ENCODE measurements at places on chromosomes 2 and 18.

DNA sequence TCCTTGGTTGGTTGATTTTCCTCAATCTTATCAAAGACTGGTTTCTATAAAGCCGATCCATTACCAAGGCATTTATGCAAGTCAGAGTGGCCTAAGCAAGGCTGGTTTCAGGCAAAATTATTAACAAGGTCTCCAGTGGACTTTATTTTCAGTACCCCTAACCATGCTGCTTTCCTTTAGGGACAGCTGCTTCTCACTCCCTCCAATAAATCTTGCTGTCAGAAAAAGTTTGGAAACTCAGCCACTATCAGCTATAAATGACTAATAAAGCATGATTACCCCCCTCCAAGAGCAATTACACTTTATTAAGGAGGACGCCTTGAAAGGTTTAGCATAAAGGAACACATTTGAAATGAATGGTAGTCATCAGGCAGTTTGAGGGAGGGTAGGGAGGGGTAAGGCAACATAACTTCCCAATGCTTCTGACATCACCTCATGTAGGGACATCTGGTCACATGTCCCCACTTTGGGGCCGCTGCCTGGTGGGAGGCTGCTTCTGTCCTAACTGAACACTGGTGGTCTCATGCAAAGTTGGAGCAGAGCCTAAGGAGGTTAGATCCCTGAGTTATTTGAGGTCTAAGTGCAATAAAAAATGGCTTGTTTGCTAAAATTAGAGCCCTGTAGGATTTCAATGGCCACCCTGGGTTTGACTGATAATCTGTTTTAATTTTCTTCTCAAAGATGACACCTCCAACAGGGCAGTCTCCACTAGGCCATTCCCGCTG, 58.0 kb upstream of the TMEM178A start:
- no peak for DNase-seq

GRCh38 chr2:240840435-240841060, 20.5 kb upstream of the KIF1A start:
- DNase-seq, result no peak

- no peak for DNase-seq
Measured at GRCh38 chr2:120662746-120663145, 72.9 kb upstream of the GLI2 start.

DNA sequence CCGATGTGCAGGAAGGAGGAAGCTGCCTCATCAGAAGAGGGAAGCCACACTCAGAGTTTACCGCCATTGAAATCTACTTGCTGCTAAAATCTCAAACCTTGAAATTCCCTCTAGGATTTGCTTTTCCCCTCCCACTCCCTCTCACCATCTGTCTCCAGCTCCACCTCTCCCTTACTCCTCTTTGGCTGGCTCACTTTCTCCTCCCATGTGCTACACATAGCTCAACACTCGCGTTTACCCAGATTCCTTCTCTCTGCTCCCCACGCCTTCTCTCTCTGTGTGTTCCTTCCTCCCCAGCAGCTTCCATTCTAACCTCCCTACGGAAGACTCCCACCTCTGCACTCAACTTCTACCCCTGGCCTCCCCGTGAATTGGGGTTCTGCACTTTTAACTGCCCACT, 143.1 kb downstream of the DNER start:
- no peak for DNase-seq

DNA sequence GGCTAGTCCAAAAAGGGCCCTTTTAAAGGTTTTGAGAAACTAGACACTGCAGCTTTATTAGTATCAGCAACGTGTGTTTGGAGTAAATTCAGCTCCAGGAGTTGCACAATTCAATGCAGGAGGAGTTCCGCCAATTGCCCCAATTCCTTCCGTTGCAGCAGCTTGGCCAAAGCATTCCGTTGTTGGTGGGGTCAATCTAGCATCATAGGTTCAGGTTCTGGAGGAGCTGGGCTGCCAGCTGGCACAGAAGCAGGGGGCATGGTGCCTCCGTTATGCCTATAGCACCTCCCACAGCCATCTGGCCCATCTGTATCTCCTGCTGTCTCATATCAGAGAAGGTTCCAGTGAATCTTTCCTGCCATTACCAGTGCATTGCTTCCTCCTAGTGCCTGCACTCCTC, 55.4 kb downstream of the REL start:
- DNase-seq, result no peak

DNA sequence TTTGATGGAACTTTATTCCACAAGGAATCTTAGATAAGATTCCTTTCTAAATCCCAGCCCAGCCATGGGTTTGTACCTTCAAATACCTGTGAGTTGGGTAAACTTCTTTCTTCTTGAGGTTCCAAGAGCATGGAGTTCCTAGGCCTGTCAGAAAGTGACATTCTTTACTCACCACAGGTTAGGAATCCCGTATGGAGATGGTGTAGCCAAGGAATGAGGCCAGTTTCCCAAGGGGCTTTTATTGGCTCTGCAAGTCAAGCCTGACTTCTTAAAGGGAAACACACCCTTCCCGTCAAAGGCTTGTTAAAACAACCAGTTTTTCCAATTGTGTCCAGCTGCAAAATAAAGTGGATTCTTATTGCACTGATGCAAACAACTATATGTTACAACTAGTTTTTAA, 45.8 kb downstream of the STK17B start:
- DNase-seq, result no peak

DNA sequence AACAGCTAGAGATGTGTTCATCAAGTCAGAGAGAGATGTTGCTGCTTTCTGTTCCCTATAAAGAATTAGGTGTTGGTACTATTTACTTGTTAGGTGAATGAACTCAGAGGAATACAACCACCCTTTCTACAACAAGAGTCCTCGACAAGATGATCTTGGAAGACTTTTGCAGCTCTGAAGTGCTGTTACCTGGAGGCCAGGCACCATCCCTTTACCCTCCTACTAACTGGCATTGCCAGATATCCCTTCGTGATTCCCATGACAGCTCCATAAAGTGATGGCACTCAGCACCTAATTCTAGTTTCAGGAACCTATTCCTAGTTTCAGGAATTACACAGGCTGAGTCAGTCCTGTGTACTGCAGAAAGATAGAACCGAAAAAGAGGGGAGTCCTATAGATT, 9.9 kb downstream of the ARPC2 start:
- no peak for DNase-seq

DNA sequence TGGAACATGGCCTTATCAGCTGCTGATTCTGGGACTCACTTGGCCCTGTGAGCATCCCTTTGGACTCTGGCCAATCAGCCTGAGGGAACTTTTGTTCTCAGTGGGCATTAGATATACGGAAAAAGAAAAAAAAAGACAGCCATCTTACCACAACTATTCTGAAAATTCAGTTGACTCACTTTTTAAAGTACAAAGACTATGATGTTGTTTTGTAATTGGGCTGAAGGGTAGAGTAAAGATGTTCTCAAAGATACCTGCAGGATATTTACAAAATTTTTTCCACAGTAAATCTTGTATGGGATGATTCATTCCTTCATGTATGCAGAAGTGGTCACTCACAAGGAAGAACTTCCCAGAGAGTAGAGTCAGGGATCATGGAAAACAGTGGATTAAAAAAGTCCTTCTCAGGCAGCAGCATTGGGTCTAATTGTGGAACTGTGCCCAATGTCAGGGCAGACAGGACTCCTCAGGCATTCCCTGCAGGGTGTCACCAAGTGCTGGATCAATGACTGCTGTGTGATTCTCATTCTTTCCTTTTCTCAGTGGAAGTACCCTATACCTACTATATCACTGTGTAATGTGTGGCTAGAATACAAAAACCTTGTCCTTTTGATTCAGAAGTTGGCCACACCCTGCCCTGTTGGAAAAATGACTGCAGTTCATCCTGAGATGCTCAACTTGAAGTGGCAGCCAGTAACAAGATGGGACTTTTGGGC, 35.4 kb downstream of the SULT1C4 start:
- DNase-seq, result no peak

DNA sequence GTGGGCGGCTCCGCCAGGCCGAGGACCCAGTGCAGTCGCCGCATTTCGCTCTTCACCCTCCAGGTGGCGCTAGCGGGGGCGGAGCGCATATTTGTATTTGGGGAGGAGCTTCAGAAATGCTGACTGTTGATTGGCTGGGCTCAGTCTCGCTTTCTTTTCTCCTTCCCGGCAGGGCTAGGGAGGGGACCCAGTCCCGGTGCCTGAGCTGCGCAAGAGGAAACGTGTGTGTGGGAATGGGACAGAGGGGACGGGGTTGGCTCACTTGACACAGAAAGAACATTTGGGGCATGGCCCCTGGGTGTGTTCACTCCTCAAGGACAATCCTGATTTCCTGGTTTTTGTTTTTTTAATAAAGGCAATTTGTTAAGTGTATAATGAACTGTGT, 20.3 kb upstream of the DNMT3A start:
- peak; percentile 82 for DNase-seq

DNA sequence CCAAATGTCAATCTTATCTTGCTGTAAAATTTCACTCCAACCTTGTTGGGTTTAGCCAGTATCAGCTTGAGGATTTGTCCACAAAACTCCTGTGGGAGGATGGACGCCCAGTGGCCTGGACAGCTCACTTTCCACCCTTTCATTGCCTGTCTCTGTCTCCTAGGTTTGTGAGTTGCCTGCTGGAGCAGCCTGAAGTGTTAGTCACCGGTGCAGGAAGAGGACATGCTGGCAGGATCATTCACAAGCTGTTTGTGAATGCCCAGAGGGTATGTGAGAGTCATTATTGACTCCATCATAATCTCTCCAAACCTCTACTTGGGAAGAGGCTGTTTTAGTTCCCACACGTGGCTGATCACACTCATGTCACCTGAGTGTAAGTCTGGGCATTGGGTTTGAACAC, 112.3 kb downstream of the RAB3GAP1 start:
- no peak for DNase-seq

GRCh38 chr18:23982155-23983079, 32.1 kb upstream of the TTC39C start:
- DNase-seq, result no peak

DNA sequence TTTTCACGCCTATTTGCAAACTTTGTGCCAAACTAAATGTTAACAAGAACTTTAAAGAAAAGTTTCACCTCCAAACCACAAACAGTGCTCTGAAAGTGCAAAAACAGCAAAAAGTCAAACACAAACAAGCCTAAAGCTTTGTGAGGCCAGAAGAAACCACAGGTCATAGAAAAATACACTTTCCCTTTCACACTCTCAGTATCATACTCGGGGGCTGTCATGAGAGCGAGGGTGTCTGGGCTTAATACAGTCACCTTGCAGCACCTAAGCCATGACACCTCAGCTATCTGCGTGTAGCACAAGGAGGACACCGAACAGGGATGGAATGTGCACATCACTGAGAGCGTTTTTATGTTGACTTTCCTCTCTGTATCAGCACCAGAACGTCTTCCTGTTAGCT, 26.6 kb upstream of the SEH1L start:
- no peak for DNase-seq

DNA sequence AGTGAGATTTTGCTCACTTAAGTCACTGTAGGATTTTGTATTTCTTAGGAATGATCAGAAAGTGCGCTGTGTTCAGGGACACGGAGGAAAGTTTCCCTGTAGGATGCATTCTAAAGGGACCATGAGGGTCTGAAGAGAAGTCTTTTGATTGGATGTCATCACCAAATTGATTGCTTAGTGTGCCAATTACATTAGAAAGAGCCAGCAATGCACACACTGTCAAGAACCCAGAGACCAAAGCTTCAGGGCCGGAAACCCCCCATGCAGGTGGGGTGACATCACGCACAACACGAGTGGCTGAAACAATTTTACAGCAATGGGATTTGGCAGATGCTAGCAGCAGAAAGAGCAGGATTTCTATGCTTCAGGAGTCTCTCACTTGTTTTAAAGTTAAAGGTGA, 242.4 kb downstream of the NAPG start:
- DNase-seq, result no peak

GRCh38 chr18:63111671-63112402, 207.7 kb downstream of the BCL2 start:
- DNase-seq, result no peak

- DNase-seq, result no peak
Measured at GRCh38 chr18:79587779-79588635, 91.6 kb upstream of the CTDP1 start.

GRCh38 chr2:19176977-19177376, 181.4 kb downstream of the OSR1 start:
- DNase-seq, result no peak

Measured in stimulated activated CD4-positive, alpha-beta T cell treated with anti-CD3 and anti-CD28 coated beads, Interleukin-1b, Interleukin-23, amount 100 ng/mL, for 24 hours (primary cell).